ENCODE measurements at places on chromosomes 12 and 14.

- no peak for DNase-seq
Measured at GRCh38 chr14:59245809-59246295, 57.4 kb downstream of the DAAM1 start.

DNA sequence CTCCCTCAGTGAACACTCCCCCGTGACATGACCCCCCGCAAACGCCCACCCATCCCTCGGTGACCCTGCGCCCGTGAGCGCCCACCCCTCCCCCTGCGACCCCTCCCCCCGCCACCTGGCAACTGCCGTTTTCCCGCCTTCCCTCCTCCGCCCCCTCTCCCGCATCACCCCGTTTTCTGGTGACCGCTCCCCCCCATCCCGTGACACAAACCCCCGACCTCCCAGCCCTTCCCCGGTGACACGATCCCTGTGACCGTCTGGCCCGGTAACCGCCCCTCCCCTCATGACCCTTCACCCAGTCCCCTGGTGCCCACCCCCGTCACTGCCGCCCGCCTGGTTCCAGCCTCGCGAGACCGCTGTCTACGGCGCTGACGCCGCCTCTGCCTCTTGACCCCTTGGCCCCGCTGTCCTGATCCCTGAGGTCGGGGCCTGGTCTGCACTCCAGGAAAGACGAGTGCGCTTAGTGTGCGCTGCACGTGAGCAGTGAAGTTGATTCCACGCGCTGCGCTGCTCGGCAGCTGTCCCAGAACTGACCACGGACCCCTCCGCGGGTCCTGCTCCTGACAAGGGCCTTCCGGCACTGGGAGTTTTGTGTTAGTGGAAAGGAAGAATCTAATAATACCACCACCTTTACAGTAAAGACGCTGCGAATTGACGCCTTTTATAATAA, 59.4 kb downstream of the DDX51 start:
- peak; percentile 15 for DNase-seq

GRCh38 chr12:29782871-29783772, 620 bp downstream of the TMTC1 start:
- DNase-seq: no peak

GRCh38 chr12:111777345-111778045, 10.8 kb downstream of the ALDH2 start:
- DNase-seq: no peak

DNA sequence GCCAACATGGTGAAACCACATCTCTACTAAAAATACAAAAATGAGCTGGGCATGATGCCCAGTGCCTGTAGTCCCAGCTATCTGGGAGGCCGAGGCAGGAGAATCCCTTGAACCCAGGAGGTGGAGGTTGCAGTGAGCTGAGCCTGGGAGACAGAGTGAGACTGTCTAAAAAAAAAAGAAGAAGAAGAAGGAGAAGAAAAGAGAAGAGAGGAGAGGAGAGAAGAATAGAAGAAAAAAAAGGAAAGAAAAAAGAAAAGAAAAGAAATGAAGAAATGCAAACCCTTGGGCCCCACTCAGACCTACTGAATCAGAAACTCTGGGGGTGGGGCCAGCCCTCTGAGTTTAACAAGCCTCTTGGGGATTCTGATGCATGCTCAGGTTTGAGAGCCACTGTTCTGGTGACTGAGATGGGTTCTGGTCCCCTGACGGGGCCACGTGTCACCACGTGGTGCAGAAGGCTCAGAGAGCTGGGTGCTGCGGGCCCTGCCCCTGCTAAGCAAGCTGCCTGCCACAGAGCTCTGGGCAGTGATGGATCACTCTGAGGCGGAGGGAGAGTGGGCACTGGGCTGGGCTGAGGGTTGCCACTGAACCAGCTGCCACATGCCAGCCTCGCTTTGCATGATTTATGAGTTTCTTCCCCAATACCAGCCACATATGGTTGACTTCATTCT, 37.5 kb downstream of the ERH start:
- DNase-seq: no peak

- DNase-seq: no peak
Measured at GRCh38 chr14:37590428-37591139, 4.5 kb downstream of the FOXA1 start.

DNA sequence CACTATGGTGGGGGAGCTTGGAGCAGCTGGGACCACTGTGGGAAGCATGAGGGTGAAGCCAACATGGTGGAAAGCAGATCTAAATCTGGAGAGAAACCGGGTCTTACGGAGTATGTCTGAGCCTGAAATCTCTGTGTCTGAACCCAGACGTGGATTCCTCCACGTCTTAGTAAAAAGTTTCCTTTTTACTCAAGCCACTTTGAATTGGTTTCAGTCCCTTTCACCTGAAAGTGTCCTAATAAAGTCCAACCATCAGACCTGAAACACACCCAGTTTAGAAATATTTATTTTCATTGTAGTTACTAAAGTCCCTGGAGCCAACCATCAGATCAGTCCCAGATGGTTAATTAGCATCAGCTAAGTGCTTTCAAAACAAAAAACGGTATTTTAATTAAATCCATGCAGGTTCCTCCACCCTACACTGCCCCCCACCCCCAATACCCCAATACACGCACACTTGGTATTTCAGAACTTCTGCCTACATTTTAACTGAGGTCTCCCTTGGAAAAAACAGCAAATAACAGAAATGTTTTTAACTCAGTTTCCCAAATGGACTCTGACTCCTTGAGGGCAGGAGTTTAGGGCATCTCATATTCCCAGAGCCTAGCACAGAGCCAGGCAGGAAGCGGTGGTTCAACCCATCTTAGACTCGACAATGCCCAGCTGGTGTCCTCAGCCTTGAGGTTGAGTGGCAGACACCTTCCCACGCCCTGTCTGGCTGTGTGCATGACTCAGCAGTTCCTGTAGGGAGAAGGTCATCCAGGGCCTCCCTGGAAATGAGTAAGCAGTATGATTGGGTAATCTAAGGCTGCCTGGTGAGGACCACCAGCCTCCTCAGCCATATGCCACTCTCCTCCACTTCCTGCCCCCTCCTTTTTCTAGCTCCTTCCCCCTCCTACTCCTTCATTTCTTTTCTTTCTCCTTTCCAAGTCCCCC, 175.8 kb downstream of the TTC8 start:
- no peak for DNase-seq

DNA sequence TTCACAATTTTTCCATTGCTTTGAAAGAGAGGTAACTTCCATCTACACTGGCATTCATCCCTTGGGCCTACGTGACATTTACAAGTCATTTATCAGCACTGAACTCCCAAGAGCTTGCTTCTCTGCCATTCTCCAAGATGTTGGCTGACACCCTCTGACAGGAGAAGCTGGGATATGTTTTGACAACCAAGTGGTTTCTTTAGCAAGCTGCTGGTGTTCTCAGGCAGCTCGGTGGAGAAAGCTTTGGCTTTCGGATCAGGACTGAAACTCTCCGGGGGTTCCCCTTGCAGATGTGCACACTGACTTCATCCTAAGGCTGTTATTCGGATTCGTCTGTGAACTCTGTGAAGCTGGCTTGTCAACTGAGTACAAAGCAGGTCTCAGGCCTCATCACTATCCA, 15.7 kb downstream of the KCNA5 start:
- DNase-seq: no peak

- no peak for DNase-seq
Measured at GRCh38 chr12:94290353-94290752, 142.0 kb downstream of the PLXNC1 start.

DNA sequence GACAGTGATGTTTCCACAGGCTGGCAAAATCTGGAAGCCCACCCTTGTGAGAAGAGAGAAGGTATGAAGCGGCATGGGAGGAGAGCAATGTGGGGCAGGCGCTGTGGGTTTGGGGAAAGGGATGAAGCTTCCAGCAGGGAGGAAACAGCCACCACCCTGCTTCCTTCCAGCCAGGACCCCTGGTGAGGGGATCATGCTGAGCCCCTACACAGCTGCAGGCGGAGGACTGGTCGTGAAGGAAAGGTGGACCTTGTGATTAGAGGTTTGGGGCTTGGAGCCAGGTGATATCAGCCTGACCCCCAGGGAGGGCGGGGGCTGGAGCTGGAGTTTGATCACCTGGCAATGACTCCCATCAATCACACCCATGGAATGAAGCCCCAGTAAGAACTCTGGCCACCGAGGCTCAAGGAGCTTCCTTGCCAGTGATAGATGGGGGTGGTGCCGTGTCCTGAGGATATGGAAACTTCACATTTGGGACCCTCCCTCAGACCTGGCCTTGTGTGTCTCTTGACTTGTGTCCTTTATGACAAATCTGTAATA, 48.6 kb downstream of the RIMBP2 start:
- DNase-seq: no peak

GRCh38 chr12:63419154-63419553, 249.1 kb downstream of the DPY19L2 start:
- DNase-seq: no peak

GRCh38 chr14:53880761-53881160, 75.9 kb downstream of the BMP4 start:
- DNase-seq: no peak

DNA sequence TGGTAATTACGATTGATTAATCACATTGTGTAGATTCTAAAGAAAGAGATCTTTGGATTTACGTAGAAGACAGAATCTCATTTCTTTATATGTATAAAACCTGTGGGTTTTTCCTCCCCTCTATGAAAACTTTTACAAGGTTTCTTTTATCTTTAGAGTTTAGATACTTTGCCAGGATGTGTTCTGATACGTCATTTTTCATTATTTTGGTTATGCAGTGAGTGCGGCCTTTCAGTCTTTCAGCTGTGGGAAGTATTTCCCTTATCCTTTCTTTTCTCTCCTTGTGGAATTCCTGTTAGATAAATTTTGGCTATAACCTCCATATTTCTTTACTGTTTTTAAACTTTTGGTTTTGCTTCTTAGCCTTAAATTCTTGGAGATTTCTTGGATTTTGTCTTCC, 92.7 kb downstream of the TTLL5 start:
- DNase-seq: no peak

GRCh38 chr12:96711364-96711763, 195.7 kb upstream of the NEDD1 start:
- DNase-seq: no peak

GRCh38 chr12:94244165-94245133, 96.1 kb downstream of the PLXNC1 start:
- DNase-seq: no peak

DNA sequence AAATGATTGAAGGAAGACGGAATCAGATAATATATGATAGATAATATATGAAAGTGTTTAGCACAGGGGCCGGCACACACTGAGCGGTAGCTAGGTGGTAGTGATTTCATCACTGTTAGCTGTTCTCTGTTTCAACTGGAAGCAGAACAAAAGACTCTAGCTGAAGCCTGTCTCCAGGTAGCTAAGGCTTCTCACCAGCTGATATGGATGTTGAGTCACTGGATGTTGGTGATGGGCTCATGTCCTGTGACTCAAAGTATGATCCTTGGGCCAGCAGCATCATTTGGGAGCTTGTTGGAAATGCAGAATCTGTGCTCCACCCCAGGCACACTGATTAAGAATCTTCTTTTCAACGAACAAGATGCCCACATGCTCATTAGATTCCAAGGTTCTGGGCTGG, 21.7 kb upstream of the KCNA5 start:
- no peak for DNase-seq

- peak; percentile 75 for DNase-seq
Measured at GRCh38 chr14:64504310-64504896, at the start of gene ZBTB1. ZBTB1 (plus strand) TSS chr14:64504770; CDS start chr14:64521505, 16,735 bp downstream.

DNA sequence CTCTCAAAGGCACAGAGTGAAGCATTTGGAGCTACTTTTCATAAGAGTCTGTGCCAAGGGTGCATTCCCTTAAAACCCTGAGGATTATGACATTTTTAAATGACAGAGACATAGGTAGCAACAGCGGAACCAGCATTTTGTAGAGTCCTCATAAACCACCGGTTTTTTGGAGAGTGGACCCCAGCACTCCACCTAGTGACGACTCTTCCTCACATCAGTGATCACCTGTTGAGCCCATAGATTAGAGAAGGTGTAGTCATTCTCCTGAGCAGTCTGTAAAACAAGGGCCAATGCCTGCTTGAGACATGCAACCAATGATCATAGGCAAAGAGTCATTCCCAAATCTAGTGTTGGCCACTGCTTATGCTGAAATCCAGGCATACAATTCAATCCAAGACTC, 399.1 kb downstream of the GXYLT1 start:
- DNase-seq: no peak

DNA sequence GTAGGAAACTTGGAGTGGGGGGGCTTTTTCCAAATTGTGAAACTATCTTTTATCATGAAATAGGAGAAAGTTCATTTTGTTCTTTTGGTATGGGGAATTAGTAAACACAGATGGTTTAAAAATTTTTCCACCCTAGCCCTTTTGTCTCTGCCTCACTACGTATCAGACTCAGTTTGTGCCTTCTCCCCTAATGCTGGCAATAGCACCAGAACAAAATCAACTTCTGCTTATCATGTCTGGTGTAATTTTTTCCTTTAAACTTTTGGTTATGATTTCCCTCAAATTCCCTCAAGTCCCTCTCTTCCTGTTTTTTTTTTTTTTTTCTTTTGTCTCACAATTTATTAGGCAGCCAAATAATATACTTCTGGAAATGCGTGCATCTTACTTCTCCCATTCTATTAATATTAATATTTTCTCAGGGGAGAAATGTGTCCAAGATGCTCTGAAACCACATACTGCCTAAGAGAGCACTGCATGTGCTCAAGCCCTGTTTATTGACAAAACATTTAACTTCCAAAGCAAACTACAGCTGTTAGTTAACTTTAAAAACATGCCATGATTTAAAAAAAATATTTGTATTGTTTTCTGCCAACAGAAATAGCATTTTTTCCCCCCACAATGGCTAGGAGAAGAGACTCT, 35.4 kb downstream of the TESPA1 start:
- DNase-seq: no peak

DNA sequence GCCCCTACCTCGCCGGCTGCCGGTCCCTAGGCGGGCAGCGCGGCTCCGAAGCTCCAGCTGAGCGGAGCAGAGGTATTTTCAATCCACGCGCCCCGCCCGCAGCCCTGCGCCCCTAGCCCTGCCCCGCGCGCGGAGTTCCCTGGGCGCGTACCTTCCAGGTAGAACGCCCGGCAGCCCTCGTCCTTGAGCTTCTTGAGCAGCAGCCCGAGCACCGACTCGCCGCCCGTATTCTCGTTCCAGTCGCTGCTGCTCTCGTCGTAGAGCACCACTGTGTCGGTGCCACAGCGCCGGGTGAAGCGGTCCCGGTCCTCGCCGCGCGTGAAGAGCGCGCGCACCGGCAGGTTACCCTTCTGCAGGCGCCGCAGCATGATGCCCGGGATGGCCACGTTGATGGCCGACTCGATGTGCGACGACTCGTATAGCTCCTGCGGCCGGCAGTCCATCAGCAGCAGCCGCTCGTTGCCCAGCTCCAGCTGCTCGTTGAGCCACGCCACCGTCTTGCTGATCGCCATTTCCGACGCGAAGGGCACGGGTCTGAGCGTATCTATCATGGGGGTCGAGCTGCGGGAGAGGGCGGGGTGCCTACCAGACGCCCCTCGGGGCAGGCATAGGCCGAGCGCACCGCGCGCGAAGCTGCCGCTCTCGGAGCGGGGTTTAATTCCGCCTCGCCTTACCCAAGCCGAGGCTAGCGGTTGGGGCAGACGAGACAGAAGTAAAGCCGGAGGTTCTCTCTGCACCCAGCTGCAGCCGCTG, 636 bp downstream of the DUSP6 start:
- DNase-seq: no peak

DNA sequence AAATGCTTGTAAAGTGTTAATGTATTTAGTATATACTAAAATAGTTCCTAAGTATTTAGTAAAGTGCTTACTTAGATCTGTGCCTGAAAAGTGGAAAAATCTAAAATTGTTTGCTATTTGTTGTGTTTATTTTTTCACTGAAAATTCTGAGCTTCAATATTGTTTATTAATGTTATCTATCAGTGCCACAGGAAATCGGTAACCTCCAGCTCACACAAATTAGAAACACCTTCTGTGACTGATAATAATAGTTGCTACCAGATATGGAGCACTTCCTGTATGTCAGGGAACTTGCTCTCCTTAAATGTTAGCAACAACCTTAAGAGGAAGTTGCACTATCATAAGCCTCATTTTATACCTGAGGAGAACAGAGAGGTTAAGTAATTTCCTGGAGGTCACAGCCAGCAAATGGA, 723 bp upstream of the LRP10 start:
- no peak for DNase-seq
